ENCODE measurements at places on chromosomes 6 and 20.

GRCh38 chr20:48926821-48927220, 5.3 kb downstream of the ARFGEF2 start:
- DNase-seq: no peak

DNA sequence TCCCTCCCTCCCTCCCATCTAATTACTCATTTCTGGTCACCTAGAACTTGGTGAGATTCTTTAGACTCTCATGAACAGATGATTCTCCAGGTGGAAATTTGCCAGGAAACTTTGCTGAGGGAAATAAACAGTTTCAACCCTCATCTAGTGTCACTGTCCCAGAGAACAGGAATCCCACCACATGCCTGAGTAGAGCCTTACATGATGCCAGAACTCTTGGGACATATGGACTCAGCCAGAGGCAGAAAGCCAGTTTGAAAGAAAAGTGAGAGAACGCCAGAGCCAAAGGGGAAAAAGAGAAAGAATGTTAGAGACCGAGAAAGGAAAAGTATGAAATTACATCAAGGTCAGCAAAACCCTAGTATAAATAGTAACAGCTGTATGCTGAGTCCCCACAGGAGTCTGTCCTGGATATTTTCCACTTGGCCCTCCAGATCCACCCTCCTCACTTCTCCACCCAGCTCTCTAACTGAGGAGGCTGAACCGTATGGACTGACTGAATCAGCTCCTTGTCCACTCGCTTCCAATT, 127.5 kb upstream of the COL21A1 start:
- DNase-seq: no peak

- DNase-seq: no peak
These were observed 225.9 kb downstream of the NKAIN2 start for GRCh38 chr6:124029567-124029966.

- DNase-seq: no peak
These were observed 30.1 kb downstream of the OR2B6 start for GRCh38 chr6:27986928-27987725.

DNA sequence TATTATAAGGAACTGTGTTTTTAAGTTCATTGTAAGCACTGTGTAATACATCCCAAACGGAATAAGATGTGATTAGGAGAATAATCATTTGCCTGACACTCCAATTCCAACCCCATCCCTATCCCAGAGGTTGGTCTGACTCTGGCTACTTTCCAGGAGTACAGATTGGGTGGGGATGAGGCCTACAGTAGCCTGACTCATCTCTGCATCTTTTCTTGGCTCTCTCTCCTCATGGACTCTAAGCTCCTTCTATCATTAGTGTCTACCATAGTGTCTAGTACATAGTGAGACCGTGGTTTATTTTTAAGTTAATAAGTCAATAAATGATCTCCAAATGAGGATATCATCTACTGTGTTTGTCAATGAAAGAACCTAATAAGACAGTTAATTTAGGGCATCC, 92.2 kb upstream of the CNKSR3 start:
- DNase-seq: no peak
